K562 (cell line): ENCODE measurements at places on chromosomes 1 and 21.
A peak's percentile ranks its signal among the peaks of the same experiment; 100 is the strongest.

GRCh38 chr21:45551783-45552695 is 9.8 kb upstream of the SLC19A1 start:
- DNase-seq: no peak

GRCh38 chr1:79043506-79043905 is 37.0 kb upstream of the ADGRL4 start:
- no peak for DNase-seq

GRCh38 chr1:77639056-77639455 is 43.4 kb downstream of the ZZZ3 start:
- DNase-seq: no peak

DNA sequence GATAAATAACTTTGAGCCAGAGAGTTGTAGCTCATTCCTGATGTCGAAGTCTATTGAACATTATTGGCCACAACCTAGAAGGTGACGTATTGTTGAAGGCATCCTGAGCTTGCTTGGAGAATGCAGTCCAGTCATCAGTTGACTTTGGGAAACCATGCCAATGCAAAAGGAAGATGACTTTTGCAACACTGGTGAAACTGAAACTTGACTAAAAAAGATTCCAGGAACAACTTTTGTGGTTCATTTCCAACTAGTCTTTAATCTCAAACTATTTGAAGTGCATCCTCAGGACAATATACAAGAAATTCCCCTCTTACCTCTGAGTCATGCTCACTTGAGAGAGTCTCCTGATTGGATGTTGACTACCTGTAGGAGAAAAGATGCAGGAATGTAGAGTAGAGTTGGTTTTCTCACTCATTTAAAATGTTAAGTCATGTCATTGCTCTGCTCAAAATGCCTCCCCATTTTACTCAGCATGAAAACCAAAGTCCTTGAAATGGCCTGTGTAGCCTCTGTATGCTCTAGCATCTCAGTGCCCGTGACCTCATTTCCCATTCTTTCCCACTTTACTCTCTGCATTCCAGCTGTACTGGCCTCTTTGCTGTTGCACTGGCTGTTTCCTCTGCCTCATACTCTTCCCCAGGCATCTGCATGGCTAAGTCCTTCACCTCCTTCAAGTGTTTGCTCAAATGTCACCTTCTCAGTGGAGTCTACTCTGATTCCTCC is 24.4 kb upstream of the LEPR start:
- DNase-seq: no peak

DNA sequence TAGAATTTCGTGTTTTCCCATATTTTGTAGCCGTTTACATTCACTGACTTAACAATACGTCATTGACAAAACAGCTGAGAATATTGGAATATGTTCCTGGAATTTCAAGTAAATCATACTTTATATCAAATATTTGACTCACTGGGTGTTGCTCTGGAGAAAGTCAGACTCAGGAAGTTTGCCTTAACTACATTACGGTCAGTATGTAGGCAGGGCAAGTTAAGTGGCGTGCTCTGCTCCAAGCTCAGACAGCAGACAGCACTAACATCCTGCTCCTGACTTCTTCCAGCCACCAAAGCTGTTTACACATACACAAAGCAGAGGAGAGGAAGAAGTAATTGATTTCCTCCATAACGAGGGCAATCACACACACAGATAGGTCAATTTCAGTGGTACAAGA is 414.6 kb downstream of the LRRIQ3 start:
- no peak for DNase-seq

DNA sequence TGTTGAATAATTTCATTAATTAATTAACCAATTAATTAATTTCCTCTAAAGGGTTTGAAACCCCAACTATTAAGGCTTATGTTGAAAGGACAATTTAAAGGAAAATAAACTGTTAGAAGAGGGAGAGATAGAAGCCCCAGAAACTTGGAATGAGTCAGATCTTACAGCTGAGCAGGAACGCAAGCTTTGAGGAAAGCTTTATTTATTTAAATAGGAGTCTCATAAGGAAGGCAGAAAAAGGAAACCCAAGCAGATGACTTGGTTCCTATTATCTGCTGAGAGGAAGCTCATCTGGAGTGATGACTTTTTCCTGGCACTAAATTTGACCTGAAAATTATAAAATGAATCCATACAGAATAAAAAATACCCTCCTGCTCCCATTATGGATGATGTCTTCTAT is 105.1 kb downstream of the ROR1 start:
- DNase-seq: no peak

DNA sequence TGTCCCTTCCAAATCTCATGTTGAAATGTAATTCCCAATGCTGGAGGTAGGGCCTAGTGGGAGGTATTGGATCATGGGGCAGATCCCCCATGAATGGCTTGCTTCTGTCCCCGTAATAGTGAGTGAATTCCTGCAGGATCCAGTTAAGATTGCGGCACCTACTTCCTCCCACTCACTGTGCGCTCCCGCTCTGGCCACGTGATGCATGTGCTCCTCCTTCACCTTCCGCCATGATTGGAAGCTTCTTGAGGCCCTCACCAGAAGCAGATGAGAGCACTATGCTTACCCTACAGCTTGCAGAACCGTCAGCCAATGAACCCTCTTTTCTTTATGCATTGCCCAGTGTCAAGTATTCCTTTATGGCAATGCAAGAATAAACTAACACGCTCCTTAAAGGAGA is 14.9 kb upstream of the RAB3GAP2 start:
- no peak for DNase-seq

DNA sequence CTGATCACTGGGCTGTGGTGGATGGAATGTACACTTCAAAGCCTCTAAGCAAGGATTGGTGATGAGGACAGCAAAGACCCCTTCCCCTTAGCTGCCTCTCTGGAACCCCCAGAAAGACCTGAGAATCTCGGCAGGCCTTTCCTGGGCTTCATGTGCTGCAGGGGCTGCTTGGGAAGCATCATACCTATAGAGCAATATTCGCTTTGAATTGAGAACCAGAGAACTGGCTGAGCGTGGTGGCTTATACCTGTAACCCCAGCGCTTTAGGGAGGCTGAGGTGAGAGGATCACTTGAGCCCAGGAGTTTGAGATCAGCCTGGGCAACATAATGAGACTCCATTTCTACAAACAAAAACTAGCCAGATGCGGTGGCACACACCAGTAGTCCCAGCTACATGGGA is 22.0 kb downstream of the CSF1 start:
- no peak for DNase-seq

GRCh38 chr1:54836594-54836993 is 35.5 kb upstream of the TTC22 start:
- no peak for DNase-seq

GRCh38 chr21:29975776-29976175 is 36.0 kb upstream of the GRIK1 start:
- no peak for DNase-seq

GRCh38 chr21:44354775-44355771 is 1.7 kb downstream of the TRPM2 start:
- DNase-seq: no peak

- DNase-seq: peak; percentile 39
Measured at GRCh38 chr21:14673649-14674048, 127.5 kb upstream of the SAMSN1 start.

DNA sequence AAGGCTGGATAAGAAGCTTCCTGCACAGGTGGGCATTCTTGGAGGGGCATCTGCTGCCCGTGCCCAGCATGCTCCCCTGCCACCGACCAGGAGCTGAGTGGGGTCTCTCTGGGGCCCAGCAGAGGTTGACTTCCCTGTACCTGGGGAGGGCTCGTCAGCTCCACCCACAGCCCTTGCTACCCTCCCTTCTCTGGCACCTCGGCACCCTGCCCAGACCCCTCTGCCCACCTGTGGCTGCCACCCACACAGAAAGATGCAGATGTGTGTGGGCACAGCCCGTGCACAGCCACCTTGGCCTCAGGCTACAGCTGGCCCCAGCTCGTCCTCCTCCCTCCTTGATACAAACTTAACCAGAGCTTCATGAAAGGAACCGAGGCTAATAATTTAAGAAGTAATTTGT is 241.2 kb upstream of the VAMP3 start:
- DNase-seq: no peak

DNA sequence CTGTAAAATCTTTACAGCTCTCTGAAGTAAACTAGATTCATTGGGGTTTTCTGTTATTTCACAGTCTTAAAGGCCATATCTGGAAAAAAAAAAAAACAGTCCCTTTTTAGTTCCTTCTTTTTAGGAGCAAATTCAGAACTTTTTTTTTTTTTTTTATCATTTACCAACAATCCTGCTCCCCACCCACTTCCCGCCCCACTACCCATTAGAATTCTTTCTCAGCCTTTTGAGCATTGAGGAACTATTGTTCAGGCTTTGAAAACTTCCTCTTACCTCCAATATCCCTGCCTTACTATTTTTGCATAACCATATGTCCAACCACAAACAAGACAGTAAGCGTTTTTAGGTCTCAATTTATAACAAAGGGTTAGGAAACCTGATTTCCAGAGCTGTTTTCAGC is 330.1 kb downstream of the PLPP3 start:
- no peak for DNase-seq

DNA sequence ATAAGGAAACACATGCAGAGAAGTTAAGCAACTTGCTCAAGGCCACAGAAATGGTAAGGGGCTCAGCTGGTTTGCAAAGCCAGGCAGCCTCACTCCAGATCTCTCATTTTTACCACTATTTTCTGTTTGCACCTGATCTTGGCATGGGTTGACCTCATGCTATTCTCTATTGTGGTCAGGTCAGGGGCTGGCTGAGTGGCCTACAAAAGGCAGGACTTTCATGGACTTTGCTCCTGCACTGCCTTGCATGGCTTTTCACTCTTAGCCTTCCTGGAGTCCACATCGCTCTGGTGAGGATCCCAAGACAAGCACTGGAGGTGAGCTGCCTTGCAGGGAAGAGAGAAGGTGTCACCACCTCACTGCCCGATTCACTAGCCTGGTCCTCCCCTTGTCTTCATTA is 56.8 kb upstream of the CSF3R start:
- no peak for DNase-seq

DNA sequence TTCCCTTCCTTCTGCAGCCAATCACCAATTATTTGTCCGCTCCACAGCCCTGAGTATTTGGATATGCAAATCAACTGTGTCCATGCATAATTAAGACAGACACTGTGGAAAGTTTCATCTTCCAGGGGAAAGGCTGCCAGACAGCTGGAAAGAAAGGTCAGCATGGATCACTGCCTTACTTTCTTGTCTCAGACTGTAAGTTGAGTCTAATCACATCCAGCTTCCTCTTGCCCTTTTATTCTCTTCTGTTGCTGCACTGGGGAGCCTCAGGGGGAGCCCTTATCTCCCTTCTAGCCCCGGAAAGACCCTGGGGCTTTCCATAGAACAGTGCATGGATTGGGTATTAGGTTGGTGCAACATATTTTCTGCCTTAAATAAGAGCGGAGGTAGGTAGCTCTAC is 182.9 kb downstream of the OMA1 start:
- DNase-seq: no peak

GRCh38 chr1:66778969-66779368 is 22.1 kb downstream of the INSL5 start:
- DNase-seq: no peak

DNA sequence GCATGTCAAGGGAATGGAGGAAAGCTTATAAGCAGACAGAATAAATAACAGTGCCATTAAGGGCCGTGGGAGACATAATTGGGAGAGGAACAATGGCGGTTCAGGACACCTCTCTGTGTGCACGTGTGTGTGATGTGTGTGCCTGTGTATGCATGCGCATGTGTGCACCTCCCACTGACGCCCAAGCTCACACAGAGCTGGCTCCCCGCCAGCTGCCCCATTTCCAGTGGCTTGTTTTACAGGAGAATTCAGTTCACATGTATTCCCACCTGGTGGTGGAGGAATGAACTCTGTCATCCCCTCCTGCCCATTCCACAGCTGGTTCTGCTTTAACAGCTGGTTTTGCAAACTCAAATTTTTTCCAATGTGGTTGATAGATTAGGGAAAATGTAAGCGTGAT is 262.2 kb downstream of the AJAP1 start:
- no peak for DNase-seq

- peak; percentile 83 for DNase-seq
Measured at GRCh38 chr1:205335692-205336091, 14.1 kb upstream of the NUAK2 start.

DNA sequence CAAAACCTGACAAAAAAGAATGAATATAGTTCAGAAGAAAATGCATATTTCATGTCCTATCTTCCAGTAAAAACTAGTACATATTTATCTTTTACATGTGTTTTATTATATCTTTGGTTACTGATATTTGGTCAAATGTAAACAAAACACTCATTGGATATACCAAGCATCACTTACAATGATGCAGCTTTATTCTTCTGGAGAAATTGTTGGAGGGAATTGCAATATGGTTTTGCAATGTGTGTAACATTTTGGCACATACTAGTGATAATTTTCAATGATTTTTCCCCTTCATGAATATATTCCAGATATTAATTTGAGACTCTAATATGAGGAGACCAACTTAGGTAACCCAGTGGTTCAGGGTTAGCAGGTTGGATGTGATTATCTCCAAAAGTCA is 146.1 kb downstream of the ZC3H11B start:
- no peak for DNase-seq

DNA sequence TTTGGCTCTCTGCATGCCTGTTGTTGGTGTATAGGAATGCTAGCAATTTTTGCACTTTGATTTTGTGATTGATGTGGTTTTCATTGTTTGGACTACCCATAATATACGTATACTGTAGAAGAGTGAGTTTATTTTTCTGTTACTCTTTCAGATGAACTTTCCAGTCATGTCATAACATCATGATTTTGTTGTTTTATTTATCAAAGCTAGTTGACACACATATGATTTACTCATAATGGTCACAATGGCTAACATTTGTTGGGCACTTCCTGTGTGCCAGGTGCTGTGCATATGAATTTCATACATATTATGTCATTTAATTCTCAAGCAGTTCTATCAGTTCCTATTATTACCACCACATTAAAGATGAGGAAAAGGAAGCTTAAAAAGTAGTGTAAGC is 98.1 kb upstream of the GUCA2B start:
- DNase-seq: no peak

DNA sequence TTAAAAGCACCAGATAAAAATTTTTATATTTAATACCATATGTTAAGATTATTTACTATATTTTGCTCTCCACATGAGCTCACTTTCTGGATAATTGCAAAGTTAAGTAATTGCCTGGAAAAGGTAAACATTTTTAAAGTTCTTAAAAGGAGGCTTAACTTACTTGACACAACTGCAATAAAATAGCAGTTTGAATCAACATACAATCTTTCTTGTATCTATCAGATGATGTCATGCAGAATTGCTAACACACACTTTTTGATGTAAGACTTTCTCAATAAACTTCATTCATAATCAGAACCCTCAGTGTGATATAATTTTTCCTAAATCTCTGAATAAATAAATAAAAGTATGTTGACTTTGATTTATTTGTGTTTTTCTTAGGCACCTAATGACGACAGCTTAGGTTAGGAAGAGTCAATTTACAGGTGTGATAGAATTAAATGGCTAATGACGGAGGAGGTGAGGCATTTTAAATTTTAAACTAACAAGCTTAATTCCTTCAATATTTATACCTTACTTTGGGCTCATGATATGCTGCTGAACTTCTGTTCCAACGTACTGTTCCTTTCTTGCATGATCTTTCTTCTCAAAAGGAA is 99.5 kb downstream of the LYPLAL1 start:
- no peak for DNase-seq

DNA sequence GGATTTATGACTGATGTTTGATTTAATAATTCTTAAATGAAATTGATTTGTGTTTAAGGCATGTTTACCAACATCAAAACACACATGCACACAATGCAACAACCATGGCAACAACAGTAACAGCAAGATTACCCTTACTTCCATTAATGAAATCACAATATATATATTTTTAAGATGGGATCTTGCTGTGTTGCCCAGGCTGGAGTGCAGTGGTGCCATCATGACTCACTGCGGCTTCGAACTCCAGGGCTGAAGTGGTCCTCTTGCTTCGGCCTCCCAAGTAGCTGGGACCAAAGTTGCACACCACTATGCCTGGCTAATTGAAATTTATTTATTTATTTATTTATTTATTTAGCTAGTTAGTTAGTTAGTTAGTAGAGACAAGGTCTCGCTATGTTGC is 27.7 kb downstream of the NEK7 start:
- no peak for DNase-seq
